Endothelial cell of umbilical vein (primary cell): ENCODE measurements at places on chromosomes 13 and 19.

- no peak for DNase-seq
These were observed 47.5 kb downstream of the ZNF536 start for GRCh38 chr19:30419568-30420180.

GRCh38 chr19:1874554-1875185 lies 10.6 kb downstream of the ABHD17A start:
- DNase-seq = no peak

GRCh38 chr13:46668302-46668720 lies 115.3 kb downstream of the LRCH1 start:
- peak; percentile 89 for DNase-seq

GRCh38 chr13:76014406-76015318 lies 378.5 kb downstream of the LMO7 start:
- DNase-seq = no peak

- DNase-seq = peak; percentile 53
These were observed 7.0 kb downstream of the CUL4A start for GRCh38 chr13:113216254-113217048.

DNA sequence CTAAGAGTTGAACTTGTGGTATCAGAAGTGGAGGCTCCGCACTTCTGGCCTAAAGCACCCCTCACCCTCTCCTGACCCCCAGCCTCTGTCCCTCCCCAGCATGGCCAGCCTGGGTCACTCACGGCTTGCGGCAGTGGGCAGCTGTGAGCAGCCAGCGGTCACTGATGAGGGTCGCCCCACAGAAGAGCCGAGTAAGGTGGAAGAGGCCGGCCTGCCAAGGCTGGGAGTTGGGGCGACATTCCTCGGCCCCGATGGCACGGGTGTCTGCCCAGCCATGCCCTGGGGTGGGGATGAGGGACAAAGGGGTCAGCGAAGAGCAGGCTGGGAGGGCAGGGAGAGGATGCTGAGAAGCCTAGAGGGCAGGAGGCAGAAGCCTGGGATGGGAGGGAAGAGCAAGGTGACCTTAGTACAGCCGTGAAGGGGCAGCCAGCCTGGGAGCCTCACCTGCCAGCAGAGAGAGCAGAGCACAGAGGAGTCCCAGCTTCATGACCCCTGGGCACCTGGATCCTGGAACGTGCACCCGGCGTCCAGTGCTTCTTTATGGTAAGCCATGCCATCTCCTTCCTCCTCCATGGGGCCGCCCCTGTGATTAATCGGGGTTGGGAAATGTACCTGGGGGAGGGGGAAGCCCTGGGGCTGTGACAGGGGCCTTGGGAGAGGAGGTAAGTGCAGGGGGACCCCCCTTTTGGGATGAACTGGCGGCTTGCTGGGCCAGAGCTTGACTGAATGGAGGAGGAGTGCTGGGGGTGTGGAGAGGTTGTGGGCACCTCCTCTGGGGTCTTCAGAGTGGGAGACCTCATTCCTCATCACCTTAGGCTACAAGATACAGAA lies 7.9 kb upstream of the KLK8 start:
- DNase-seq = no peak

DNA sequence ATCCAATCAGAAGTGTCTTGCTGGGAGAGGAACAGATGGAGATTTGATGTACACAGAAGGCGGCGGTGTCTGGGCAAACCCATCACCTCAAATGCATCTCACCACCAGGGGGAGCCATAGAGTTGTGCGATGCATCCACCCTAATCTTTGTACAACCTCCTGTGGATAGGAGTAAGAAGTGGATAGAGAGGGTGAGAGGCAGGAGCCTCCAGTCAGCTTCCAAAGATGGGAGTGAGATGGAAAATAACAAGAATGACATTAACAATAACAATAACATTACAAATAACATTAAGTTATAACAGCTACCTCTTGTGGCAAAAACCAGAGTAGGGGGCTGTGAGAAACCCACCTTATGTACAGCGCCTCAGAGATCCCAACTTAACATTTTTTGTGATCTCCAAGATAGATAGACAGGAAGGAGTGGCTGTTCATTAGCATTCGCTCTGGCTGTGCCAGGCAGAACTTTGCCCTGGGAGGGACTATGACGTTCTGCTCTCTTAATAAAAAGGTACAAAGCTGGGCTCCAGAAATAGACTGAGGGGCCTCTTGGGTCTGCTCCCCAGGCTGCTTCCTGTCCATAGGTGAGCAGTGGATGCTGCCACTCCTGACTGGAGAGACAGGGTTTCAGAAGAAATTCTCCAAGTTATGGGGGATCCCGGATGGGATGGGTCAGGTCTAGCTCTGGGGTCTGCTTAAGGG lies 5.2 kb upstream of the CEACAM18 start:
- peak; percentile 61 for DNase-seq

DNA sequence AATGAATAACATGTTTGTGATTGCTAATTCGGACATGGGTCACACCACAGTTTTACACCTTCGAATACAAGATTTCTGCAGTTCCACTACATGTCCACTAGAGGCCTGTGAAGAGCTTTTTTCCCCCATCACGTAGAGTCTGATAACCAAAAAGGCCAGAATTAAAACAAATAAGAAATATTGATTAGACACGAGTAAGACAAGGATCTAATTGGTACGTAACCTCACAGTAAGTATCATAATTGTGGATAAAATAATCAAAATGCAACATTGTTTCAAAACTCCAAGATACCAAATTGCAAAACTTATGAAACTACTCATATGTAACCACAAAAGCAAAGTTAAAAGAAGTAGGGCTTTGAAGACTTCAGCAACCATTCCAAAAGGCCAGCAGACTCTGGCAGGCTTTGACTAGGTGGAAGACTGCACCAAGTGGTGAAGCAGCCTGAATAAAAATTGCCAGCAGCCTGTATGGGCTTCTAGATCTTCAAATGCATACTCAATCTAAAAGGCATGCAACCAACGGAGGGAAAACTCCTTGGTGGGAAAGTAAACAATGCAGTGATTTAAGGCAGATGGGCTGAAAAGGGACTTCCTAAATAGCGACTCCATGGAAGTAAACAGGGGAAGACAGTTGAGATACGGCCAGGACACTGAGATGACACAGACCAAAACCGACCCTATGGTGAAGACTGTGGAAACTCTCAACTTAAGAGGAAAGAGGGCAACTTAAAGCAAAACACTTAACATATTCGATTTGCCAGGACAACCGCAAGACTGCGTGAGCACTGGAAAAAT lies 56.7 kb downstream of the STARD13 start:
- peak; percentile 71 for DNase-seq

GRCh38 chr13:49776871-49777270 lies 15.6 kb downstream of the KPNA3 start:
- DNase-seq = no peak

- DNase-seq = no peak
These were observed 566.4 kb downstream of the PCDH9 start for GRCh38 chr13:66663711-66664110.

DNA sequence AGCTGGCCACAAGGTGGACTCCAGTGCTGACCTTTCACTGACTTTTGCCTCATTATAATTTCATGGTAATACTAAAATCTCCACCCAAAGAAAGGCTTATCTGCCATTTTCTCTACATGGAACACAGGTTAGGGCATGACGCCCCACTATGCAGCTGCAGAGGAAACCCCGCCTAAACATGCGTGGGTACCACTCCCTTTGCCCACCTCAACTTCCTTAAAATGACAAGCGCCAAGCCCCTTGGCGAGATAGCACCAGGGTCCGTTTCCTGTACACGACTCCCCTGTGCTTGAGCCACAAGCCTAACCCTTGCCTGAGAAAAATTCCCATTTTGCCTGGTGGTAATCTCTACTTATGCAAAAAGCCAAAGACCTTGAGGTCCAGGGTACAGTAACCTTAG lies 36.0 kb upstream of the PABPC3 start:
- no peak for DNase-seq

- no peak for DNase-seq
These were observed 18.7 kb upstream of the B3GNT3 start for GRCh38 chr19:17775991-17776803.

GRCh38 chr13:97367016-97367822 lies 66.8 kb upstream of the RAP2A start:
- no peak for DNase-seq

DNA sequence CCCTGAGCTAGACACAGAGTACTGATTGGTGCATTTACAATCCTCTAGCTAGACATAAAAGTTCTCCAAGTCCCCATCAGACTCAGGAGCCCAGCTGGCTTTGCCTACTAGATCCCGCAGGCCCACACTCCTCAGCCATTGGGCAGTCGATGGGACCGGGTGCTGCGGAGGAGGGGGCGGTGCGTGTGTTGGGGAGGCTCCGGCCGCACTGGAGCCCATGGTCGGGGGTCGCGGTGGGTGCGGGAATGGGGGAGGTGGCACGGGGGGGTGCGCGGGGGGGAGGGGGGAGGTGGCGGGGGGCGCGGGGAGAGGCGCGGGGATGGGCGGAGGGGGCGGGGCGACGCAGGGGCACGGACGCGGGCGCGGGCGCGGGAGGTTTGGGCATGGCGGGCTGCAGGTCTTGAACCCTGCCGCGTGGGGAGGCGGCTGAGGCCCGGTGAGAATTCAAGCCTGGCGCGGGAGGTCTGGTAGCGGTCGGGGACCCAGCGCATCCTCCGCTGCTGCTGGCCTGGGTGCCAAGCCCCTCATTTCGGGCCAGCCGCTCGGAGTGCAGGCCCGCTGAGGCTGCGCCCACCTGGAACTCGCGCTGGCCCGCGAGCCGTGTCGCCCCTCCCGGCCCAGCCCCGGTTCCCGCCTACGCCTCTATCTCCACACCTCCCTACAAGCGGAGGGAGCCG lies 674.1 kb downstream of the SLITRK5 start:
- no peak for DNase-seq

DNA sequence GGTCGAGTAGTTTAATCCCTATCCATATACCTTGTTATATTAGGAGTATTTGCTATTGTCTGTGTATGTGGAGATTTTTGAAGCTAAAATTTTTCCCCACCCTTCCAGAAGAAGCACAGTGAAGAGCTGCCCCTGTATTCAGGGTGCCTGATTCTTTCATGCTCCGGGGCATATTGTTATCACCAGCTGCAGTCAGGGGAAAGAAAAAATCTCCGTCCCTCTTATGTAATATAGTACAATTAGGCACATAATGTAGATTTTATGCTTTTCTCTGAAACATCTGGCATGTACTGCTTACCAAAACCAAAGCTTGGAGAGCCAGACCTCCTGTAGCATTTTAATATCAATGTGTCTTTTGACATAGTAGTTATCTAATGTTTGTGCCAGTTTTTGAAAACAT lies 214.9 kb upstream of the EDNRB start:
- no peak for DNase-seq

- DNase-seq = no peak
These were observed 31.7 kb downstream of the ARHGAP35 start for GRCh38 chr19:46892252-46893179.

DNA sequence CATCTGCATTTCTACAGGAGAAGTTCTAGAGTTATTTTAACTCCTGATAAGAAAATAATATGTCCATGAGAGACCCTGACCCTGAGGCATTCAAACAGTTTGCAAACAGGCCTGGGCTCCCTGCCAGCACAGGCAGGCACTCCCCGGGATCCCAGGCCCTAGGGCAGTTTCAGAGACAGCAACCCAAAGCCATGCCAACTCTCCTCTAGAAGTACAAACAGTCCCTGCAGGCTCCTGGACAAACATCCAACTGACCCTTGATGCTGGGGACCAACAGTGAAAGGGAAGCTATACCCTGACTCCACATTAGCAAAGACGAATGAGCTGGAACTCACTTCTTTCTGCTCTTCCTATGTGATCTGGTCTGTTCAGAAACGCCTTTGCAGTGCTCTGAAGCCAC lies 44.8 kb downstream of the CCDC70 start:
- DNase-seq = no peak

DNA sequence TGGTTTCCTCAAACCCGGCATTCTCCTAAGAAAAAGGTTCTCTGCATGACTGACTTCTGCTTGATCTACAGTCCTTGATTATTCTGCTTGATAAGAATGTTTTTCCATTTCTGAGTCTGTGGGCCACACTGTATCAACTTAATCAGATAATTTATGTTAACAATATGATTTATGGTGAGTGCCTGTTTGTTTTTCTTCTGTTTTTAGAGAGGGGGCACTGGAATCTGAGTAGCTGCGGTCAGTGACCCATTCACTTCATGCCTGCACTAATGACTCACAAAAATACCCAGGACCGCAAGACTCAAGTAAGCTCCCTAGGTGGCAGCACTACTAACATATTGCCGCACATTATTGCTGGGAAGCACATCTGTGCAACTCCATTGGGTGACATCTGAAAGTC lies 542.3 kb upstream of the ATXN8OS start:
- peak; percentile 5 for DNase-seq

GRCh38 chr19:40858109-40858508 lies 7.9 kb upstream of the CYP2A6 start:
- no peak for DNase-seq
